ENCODE measurements at places on chromosomes 7 and 10. TPM values are rescaled to one million over a fixed set of nuclear protein-coding genes. Genes with fewer than 3 reads are reported as not detected.

- H3K27ac ChIP-seq = no peak overlapping the region
- no peaks in the 10 kb centered on the region for H3K4me1 ChIP-seq
- no peak for DNase-seq
- no peak overlapping the region for H3K4me3 ChIP-seq
- H3K36me3 ChIP-seq = no peaks in the 10 kb centered on the region
Observed at GRCh38 chr7:122454776-122455507, 150.4 kb upstream of the FEZF1 start.

GRCh38 chr10:52814506-52814905 is 41.9 kb upstream of the MBL2 start:
- peaks cover 4% of the 10 kb centered on the region for H3K27me3 ChIP-seq
- H3K36me3 ChIP-seq = no peaks in the 10 kb centered on the region
- no peak overlapping the region for H3K4me3 ChIP-seq
- no peak overlapping the region for H3K27ac ChIP-seq

GRCh38 chr10:42971251-42971599 is 105.6 kb upstream of the RET start:
- no peaks in the 10 kb centered on the region for H3K4me1 ChIP-seq
- no peak overlapping the region for H3K27ac ChIP-seq
- no peak for DNase-seq
- no peak overlapping the region for H3K4me3 ChIP-seq
- no peaks in the 10 kb centered on the region for H3K36me3 ChIP-seq
- H3K27me3 ChIP-seq = peaks cover 4% of the 10 kb centered on the region

Gene ANKRD30A
- total RNA-seq = not detected

GRCh38 chr10:29067161-29067560 is 221.7 kb upstream of the LYZL1 start:
- no peak for DNase-seq
- no peak overlapping the region for H3K27ac ChIP-seq
- no peak overlapping the region for H3K4me3 ChIP-seq
- no peaks in the 10 kb centered on the region for H3K36me3 ChIP-seq

Gene GIMAP8
- 9.4 TPM for total RNA-seq

- no peak overlapping the region for H3K27ac ChIP-seq
- peaks cover 3% of the 10 kb centered on the region for H3K27me3 ChIP-seq
- no peaks in the 10 kb centered on the region for H3K4me1 ChIP-seq
- DNase-seq = no peak
Observed at GRCh38 chr10:86594535-86594934, 59.8 kb upstream of the OPN4 start.

DNA sequence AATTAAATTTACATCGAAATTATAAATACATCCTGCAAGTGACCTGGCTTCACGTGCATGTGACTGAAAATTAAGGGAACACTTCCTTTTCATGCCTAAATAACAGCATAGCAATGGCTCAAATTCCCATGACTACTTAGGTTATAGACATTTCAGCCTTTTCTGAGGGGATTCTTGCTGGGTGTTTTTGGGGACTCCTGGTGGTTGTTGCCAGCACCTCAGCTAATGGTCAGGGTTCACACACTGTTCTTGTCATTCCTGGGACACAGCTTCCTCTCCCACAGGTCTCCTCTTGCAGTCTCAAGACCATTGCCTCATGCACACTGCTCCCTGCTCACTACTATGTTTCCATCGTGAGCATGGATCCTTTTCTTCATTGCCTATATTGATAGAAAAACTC is 148.9 kb upstream of the GLI3 start:
- no peaks in the 10 kb centered on the region for H3K36me3 ChIP-seq
- H3K27ac ChIP-seq = no peak overlapping the region
- no peak for DNase-seq
- no peaks in the 10 kb centered on the region for H3K4me1 ChIP-seq
- H3K4me3 ChIP-seq = no peak overlapping the region

DNA sequence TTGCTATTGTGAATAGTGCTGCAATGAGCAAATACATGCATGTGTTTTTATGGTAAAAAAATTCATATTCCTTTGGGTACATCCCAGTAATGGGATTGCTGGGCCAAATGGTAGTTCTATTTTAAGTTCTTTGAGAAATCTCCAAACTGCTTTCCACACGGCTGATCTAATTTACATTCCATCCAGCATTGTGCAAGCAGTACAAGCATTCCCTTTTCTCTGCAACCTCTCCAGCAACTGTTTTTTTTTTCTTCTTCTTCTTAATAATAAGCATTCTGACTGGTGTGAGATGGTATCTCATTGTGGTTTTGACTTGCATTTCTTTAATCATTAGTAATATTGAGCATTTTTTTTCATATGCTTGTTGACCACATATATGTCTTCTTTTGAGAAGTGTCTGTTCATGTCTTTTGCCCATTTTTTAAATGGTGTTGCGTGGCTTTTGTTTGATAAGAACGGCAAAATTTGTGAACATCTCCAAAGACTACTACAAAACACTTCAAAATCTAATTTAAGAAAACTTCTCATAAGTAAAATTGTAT is 136.1 kb upstream of the MYO3A start:
- no peaks in the 10 kb centered on the region for H3K4me1 ChIP-seq
- no peaks in the 10 kb centered on the region for H3K27me3 ChIP-seq
- H3K4me3 ChIP-seq = no peak overlapping the region
- DNase-seq = no peak
- H3K36me3 ChIP-seq = no peaks in the 10 kb centered on the region
- H3K27ac ChIP-seq = no peak overlapping the region

- H3K27ac ChIP-seq = no peak overlapping the region
- H3K4me3 ChIP-seq = peak overlapping the region; percentile 80
- peaks cover 34% of the 10 kb centered on the region for H3K27me3 ChIP-seq
- H3K4me1 ChIP-seq = peaks cover 8% of the 10 kb centered on the region
- H3K36me3 ChIP-seq = no peaks in the 10 kb centered on the region
Observed at GRCh38 chr7:120273476-120273975, 551 bp downstream of the KCND2 start.

DNA sequence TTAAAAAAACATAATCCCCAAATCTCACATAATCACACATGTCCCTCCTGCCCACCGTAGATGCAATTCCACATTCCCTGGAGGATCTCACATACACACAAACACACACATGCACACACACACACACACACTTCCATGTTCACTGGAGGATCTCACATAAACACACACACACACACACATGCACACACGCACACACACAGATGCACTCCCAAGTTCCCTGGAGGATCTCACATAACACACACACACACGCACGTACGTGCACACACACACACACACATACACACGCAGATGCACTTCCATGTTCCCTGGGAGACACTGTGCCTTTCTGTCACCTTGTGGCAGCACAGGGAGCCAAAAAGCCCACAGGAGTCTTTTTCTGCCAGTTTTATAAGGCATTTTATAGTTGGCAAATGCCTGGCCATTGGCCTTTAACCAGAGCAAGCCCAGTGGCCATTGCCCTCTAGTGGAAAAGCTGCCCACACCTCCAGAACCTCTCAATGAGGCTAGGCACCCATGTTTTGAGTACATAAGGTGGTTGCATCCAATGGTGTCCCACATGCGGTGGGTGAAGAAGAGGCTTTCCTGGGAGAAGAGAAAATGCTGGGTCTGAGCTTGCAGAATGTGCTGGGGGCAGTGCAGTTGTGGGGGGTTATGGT is 115.4 kb upstream of the ACBD5 start:
- H3K27me3 ChIP-seq = peaks cover 2% of the 10 kb centered on the region
- H3K4me3 ChIP-seq = no peak overlapping the region
- no peak overlapping the region for H3K27ac ChIP-seq
- peaks cover 11% of the 10 kb centered on the region for H3K4me1 ChIP-seq

Gene MMRN2
- total RNA-seq = not detected

Gene FHIP2A
- total RNA-seq = 29.0 TPM

DNA sequence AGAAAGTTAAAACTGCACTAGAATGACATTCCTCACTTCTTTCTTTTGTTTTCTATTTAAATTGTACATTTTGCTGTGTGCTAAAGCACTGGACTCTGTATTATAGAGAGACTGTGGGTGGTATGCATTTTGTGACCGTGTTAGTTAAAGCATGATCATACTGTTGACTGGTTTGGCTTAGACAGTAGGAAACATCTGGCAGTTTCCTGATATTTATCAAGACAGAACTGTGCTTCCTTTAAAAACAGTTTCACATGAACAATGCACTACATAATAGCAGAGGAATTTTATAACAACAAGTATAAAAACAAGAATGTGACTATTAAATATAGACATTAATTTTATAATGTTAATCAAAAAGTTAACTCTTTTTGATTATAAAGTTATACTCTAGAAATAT is 23.1 kb downstream of the GNG11 start:
- no peaks in the 10 kb centered on the region for H3K4me1 ChIP-seq
- no peaks in the 10 kb centered on the region for H3K36me3 ChIP-seq
- H3K4me3 ChIP-seq = no peak overlapping the region
- H3K27ac ChIP-seq = no peak overlapping the region
- no peaks in the 10 kb centered on the region for H3K27me3 ChIP-seq

Gene GRID1
- not detected for total RNA-seq

GRCh38 chr7:8430643-8431042 is 2.8 kb upstream of the NXPH1 start:
- H3K27me3 ChIP-seq = peaks cover 42% of the 10 kb centered on the region
- H3K36me3 ChIP-seq = peaks cover 3% of the 10 kb centered on the region
- no peak for DNase-seq
- H3K27ac ChIP-seq = no peak overlapping the region
- H3K4me1 ChIP-seq = peaks cover 5% of the 10 kb centered on the region

DNA sequence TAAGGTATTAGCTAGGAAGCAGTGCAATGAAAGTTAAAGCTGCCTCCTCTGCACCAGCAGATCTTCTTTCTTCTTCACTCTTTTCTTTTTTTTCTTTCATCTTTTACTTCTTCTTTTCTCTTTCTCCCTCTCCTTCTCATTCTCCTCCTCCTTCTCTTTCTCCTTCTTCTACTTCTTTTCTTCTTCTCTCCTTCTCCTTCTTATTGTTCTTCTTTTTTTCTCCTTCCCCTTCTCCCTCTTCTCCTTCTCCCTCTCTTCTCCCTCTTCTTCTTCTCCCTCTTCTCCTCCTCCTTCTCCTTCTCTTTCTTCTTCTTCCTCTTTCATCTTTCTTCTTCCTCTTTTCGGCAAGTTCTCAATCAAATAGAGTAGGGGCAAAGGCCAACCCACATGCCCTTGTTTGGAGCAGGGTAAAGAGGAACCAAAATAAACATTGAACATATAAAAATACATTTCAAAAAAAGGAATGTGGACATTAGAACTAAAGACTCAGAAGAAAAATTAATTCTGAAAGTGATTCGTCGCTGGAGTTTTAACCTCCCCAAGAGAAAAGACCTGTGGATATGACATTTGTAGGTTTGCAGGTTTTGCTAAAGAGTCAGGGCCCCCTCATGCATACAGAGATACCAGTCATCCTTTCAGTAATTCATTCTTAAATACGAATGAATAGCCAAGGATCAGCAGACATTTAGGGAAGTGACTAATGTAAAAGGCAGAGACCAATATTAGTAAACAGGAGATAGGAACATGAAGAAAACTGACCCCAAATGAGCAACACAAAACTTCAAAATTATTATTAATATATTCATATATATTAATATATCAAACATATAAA is 93.0 kb upstream of the RSU1 start:
- no peaks in the 10 kb centered on the region for H3K4me1 ChIP-seq
- no peak overlapping the region for H3K4me3 ChIP-seq
- no peak for DNase-seq

GRCh38 chr7:41107330-41107937 is 595.5 kb downstream of the INHBA start:
- H3K36me3 ChIP-seq = no peaks in the 10 kb centered on the region
- no peak for DNase-seq
- no peak overlapping the region for H3K27ac ChIP-seq
- H3K4me3 ChIP-seq = no peak overlapping the region
- no peaks in the 10 kb centered on the region for H3K27me3 ChIP-seq

Gene RSPH10B
- 0.81 TPM for total RNA-seq

Gene SH2D4B
- 0.18 TPM for total RNA-seq

Gene OR2F2
- not detected for total RNA-seq

Gene TEX36
- total RNA-seq = not detected

GRCh38 chr7:3892157-3892556 is 591.1 kb downstream of the SDK1 start:
- no peaks in the 10 kb centered on the region for H3K36me3 ChIP-seq
- no peak for DNase-seq
- no peaks in the 10 kb centered on the region for H3K4me1 ChIP-seq
- peaks cover 7% of the 10 kb centered on the region for H3K27me3 ChIP-seq

DNA sequence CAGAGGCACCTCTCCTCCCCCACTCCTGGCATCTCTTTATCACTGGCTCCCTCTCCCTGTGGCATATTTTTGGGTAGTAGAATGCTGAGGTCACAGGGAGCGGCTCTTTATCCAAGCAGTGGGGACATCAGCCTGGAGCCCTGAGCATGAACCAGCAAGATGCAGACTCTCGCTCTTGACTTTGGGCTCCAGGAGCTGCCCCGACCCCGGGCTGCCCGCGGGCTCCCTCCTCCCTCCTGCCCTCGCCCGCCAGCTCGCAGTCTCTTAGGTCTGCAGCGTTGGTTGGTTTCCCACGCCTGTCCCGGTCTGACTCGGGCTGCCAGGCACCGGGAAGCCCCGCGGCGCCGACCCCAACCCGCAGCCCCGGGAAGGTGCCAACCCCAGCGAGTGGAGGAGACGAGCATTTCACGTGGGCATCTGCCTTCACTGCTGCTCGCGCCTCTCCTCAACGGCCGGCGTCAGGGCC is 1.3 kb downstream of the INSYN2A start:
- H3K36me3 ChIP-seq = no peaks in the 10 kb centered on the region
- H3K4me1 ChIP-seq = no peaks in the 10 kb centered on the region
- DNase-seq = no peak
- H3K27me3 ChIP-seq = peaks cover 32% of the 10 kb centered on the region
- H3K4me3 ChIP-seq = no peak overlapping the region
- H3K27ac ChIP-seq = no peak overlapping the region

Gene AGAP6
- total RNA-seq = 27.6 TPM

GRCh38 chr7:54963155-54963554 is 55.7 kb upstream of the EGFR start:
- H3K36me3 ChIP-seq = no peaks in the 10 kb centered on the region
- H3K4me3 ChIP-seq = no peak overlapping the region
- H3K4me1 ChIP-seq = no peaks in the 10 kb centered on the region
- DNase-seq = no peak
- H3K27me3 ChIP-seq = peaks cover 2% of the 10 kb centered on the region
- H3K27ac ChIP-seq = no peak overlapping the region

DNA sequence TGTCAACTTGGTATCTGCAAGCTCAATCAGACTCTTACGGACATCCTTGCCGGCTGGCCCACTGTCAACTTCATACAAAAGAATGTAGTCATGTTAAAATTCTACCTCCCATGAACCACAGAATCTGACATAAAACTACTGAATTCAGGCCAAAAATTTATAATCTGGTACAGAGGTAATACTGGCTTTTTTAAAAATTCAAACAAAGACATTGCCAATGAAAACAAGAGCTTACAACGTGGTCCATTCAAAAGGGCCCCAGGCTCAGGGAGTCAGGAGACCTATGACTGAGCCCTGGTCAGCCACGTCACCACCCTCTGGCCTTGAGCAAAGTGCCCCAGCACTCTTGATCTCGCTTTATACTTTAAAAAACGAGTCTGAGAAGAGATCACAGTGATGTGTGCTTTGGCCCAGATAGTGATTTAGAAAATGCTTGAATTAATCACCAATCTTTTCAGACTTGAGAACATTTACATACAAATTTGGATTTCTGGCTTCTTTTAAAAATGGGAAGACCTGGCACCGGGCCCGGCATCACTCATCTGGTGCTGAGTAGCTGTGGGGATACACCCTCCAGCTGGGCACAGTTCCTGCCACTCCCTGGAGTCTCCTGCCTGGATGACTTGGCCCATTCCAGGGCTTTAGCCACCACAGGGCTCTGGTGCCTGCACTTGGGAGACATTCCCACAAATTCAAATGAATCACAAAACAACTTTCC is 94.1 kb downstream of the PIP4K2A start:
- no peaks in the 10 kb centered on the region for H3K27me3 ChIP-seq
- H3K27ac ChIP-seq = no peak overlapping the region
- H3K4me3 ChIP-seq = no peak overlapping the region
- no peak for DNase-seq

GRCh38 chr10:6586501-6586900 is 6.4 kb upstream of the PRKCQ start:
- H3K27ac ChIP-seq = peak overlapping the region; percentile 99
- H3K27me3 ChIP-seq = no peaks in the 10 kb centered on the region

All from activated T-helper 1 cell treated with anti-CD3 and anti-CD28 coated beads, Interleukin-12 subunit alpha, Interleukin-12 subunit beta, Interleukin-2, Interleukin-4 antibody, amounts not matched to agents 30 ng/mL and 10 ng/mL and 1 ng/mL, durations not matched to agents 14 hours and 24 hours and 36 hours (primary cell).